Central memory CD4-positive, alpha-beta T cell (primary cell): ENCODE measurements at places on chromosomes 2 and 18.

DNA sequence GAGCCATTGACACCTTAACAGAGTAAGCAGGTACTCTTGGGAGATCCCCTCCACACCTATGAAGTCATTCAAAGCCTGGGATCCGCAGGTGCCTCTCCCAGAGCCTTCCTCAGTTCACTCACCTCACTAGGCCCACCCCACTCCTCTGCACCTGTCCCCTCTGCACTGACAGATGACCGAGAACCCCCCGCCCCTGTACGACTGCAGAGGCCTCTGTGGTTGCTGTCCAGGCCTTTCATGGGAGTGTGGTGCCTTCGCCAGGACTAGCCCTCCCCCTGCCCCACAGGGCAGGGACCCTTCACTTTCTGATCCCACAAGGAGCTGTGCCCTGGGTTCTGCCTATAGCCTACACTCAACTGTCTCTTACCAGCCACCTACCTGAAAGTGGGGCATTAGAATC is 238.5 kb downstream of the ZBTB7C start:
- no peak for DNase-seq

GRCh38 chr18:24731981-24732380 is 271.5 kb downstream of the HRH4 start:
- DNase-seq: no peak

GRCh38 chr2:80548469-80548868 is 243.9 kb upstream of the LRRTM1 start:
- no peak for DNase-seq

DNA sequence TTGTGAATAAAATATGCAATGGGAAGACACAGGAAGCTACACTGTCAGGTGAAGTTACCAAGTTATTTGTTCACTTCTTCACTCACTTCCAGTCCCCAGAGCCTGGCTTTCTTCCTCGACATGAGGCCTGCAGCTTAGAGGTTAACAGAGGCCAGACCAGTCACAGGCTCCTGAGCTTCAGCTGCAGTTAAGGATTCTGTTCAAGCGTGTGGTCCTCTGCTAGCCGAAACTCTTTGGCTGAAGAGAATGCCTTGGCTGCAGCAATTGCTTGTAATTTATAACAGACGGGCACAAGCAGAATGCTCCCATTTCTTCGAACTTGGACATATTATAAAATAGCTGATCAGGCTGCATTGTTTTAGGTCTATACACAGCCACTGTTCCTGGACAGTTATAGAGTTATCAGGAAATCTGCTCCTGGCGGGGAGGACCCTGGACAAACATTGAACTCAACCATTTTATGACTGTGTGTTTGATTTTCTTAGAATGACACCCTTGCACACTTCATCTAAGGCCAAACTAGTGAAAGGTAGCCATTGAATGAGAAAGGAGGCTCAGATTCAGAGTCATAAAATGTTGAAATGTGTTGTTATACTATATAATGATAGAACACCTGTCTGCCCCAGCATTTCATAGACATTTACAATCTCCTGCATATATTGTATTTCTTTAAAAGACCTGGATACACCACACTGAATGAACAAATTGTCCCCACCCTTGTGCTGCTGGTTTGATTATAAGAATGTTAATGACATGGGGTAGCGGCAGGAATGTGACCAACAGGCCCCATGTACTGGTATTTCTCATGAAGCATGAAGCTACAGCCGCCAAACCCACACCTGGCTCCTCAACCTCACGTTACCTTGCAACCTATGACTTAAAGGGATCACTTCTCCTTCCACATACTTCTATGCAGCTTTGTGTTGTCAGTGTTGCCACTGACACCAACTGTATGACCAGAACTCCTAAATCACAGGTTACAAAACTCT is 153.6 kb downstream of the TDRD15 start:
- no peak for DNase-seq

DNA sequence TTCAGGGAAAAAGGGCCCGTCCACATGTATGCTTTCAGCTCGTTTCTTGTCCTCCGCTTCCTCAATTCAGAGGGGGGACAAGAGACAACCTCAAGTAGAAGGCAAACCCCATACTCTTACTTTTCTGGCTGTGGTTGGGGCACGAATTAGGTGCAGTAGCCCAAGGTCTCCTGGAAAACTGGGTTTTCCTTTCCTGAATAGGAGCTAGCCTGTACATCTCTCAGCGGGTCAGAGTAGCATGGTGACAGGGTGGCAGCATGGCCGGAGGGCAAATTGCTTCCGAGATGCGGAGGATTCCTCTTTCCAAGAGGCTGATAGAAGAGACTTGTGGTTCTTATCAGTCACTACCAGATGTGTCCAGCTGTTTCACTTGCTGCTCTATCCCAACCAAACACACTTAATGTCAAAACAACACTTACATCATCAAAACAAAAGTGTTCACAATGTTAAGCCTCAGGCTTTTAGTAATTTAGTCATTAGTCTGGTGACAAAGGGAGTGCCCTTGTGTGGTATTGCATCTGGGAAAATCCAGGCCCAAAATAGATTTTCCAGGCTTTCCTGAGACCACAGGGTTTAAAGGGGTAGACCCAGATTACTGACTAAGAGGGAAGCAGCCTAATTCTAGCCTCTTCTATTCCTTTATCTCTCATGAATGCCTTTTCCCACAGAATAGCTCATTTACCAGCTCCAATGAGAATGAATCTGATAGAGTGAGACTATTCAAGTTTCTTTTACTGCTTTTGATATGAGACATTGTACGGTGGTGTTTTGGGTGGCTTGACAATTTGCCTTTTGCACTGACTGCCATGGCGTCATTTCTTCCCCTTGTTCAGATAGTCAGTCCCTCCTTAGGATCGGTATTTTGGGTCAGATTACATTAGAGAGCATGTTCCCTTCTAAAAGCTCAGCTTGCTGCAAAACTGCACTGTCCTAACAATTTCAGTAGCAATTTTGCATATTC is 162.0 kb downstream of the LTBP1 start:
- no peak for DNase-seq

DNA sequence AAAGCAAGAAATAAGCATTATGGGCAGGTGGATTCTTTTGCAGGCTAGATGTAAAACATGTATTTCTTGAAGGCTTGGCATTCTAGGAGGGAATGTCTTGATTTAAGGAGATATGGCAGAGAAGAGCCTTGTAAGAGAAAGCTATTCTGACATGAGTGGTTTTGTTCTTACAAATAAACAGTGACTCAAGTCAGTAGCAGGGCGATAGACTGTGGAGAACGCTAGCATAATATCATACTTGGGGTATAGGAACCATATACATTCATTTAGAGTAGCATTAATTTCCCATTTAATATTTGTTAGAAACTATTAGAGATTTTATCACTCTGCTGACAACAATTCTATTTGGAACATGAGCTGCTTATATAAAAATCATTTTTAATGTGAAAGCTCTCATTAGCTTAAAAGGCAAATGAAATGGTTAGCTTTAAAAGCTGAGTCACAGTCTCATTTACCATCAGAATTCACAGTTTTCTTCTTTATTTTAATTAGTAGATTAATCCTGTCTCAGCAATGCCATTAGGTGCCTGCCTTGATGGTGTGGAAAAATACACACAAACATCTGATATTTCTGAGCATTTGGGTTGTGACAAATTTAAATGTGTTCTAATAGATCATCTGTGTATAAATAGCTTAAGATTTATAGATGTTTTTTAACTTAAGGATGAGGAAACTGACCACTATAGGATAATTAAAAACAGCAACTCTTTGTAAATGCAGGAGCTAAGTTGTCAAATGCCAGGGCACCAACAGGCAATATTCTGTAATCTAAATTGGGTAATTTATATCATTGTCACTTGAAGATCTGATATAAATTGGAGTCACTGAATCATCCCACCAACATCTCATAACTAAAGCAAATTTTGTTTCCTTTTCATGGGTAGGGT is 276.7 kb downstream of the PLCL1 start:
- DNase-seq: no peak

GRCh38 chr2:150357770-150358467 is 129.5 kb downstream of the RND3 start:
- DNase-seq: no peak

GRCh38 chr2:9558948-9559381 is 3.3 kb upstream of the ADAM17 start:
- no peak for DNase-seq

GRCh38 chr2:160411955-160412354 is 81.7 kb downstream of the RBMS1 start:
- no peak for DNase-seq

GRCh38 chr18:23226930-23227725 is 91.8 kb downstream of the CABLES1 start:
- no peak for DNase-seq

DNA sequence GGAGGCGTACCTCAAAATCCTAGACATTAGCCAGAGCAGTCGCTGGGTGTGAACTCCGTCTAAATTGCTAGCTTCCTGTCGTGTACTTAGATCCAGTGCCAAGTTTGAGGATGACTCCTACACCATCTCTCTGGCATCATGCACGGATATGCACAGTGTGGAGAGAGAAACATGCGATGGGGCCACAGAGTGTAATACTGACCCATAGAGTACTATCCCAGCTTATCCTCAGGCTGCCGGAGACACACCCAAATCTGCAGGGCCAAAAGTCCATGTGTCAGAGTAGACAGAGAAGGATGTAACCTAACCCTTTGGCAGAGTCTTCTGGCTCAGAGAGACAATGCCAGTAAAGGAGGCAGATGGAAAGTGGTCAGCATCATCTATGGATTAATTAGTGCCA is 84.2 kb downstream of the ARL4C start:
- DNase-seq: no peak

DNA sequence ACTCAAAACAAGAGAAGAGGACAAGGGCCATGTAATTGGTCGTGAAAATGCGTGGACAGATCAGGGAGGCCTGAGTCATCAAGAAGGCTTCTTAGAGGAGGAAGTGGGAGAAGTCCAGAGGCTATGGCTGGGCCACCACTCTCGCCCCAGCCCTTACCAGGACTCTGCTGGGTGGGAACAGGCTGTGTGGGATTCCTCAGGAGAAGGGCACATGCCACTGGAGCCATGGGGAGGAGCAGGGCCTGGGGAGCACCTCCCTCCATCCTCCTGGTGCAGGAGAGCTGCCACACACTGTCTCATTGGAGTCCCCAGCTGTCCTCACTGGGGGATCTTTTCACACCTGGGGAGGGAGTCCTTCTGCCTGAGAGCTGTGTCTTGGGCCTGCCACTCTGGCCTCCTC is 9.4 kb upstream of the RALB start:
- no peak for DNase-seq

GRCh38 chr18:34261865-34262780 is 37.4 kb upstream of the NOL4 start:
- no peak for DNase-seq
